ENCODE measurements at places on chromosomes 6 and 20.

GRCh38 chr6:37486121-37486839, 13.4 kb downstream of the CCDC167 start:
- peak; percentile 60 for DNase-seq

- DNase-seq = peak; percentile 59
Measured at GRCh38 chr6:139597771-139598755, 223.6 kb upstream of the CITED2 start.

DNA sequence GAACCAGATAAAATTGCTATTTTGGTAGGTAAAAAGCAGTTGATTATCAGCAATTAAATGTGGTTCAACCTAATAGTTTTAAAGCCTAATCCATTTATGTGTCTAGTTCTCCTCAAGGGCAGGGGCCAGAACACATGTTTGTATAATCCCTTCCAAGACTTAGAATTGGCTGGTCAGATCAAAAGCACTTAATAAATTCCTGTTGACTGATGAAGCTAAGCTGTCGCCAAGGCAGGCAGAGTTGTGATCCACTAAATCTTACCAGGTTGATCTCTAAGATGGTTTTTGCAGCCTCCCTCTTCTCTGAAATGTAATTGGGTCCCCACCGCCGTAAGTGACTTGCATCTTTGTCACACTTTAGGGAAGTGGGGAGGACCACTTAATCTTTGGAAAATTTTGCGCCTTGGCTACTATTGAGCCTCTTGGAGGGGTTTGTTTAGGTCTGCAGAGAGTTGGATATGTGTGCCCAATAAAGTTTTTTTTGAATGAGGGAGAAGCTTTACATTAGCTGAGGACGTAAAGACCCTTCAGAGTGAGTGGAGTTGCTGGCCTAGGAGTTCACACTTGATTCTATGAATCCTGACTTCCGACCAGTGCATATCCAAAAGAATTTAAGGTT, 65.9 kb downstream of the PHF20 start:
- no peak for DNase-seq

DNA sequence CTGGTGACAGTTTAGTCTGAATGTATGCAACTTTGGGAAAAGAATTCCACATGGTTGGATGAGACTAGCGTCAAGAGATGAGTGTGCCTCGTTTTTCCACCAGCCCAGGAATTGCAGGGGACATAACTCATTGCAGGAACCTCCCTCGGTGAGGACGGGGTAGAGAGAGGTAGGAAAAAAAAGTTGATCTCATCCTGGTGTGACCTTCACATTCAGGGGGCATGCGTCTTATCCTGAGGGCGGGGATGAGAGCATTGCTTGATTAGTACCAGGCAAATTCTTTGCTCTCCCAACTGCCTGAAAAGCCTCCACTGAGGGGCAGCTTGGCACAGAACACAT, 11.8 kb downstream of the TLDC2 start:
- DNase-seq = no peak

DNA sequence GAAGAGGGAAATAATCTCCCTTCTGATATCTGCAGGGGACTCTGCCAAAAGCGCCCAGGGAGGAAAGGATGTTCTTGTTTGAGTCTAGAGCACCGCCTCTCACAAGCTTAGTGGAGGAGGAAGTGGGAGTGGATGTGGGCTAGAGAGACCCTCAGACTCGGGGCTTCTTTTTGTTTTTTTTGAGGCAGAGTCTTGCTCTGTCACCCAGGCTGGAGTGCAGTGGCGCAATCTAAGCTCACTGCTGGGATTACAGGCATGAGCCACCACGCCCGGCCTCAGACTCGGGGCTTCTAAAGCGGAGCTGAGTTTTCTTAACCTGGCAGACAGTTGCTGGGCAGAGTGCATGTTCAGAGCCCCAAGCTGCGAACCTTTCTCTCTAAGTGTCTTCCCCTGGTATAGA, 310.8 kb downstream of the BMP7 start:
- DNase-seq = no peak

DNA sequence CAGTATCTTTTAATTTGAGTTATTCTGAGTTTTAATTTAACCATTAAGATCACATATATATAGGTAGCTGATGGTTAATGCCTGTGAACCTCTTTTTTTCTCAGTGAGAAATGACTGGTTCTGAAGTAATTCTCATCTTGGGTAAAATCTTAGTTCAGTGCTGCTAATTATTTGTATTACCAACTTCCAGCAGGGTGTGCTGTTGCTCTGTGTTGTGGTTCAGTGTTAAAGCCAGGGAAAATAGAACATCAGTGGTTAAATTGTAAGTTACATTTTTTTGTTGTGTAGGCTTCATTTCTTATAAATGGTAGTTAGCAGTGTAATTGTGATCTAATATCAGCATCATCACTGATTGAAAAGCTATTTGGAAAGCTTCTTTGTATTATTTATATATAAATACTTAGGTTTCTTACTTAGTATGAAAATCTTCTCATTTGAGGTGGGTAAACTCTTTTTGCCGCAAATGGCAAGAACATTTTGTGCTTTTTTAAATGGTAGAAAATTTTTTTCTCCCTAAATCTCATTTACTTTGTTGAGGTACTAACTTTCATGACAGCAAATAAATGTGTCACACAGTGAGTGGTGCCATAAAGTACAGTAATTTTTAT, 43.7 kb downstream of the CDC5L start:
- DNase-seq = peak; percentile 82

GRCh38 chr6:121504227-121504626, 68.8 kb downstream of the GJA1 start:
- no peak for DNase-seq

DNA sequence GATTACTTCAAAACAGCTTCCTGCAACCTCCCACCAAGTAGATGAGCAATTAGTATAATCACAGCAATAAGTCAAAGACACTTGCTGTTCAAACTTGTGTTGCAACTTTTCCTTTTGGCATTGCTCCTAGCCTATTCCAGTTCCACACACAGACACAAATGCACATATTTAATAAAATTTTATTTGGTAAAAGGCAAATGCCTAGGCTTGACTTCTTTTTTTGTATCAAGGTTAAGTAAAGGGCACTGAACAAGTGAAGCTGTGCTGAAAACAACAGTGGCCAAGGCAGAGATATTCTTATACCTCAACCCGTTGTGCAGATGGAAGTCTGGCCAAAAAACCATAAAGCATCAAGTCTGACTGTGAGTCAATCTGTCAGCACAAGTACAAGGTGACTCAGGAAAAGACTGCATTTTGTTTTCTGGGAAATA, 708.4 kb upstream of the CITED2 start:
- no peak for DNase-seq

- no peak for DNase-seq
Measured at GRCh38 chr20:57693002-57693582, 16.7 kb downstream of the PMEPA1 start.

- DNase-seq = no peak
Measured at GRCh38 chr6:14012313-14013030, 87.7 kb downstream of the RNF182 start.

DNA sequence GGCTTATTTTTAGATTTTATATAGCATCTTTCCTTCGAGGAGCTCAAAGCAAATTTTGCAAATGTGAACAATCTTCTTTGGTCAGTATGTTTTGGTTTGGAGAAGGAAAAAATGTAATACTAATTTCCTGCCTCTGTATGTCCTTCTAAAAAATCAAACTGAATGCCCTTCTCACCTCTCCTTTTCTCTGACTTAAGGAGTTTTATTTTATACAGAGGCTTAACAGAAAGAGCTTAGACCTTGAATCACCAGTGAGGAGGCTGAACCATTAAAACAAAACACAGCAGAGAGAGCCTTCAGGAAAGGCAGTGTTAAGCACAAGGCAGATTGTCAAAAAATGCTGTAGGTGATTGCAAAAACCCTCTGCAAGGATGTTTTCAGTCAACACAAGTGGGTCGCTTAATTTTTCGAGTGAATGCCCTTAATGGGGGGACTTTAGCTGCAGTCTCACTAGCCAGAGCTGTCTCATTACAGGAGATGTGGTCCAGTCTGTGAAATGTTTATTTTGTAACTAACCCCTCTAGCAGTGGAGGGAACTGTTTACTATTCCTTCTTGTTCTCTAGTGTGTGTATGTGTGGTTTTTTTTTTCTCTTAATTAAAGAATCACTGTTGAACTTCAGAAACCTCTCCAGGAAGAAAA, 481.3 kb upstream of the CITED2 start:
- no peak for DNase-seq

- DNase-seq = no peak
Measured at GRCh38 chr20:25203871-25204320, 8.4 kb downstream of the ENTPD6 start.

DNA sequence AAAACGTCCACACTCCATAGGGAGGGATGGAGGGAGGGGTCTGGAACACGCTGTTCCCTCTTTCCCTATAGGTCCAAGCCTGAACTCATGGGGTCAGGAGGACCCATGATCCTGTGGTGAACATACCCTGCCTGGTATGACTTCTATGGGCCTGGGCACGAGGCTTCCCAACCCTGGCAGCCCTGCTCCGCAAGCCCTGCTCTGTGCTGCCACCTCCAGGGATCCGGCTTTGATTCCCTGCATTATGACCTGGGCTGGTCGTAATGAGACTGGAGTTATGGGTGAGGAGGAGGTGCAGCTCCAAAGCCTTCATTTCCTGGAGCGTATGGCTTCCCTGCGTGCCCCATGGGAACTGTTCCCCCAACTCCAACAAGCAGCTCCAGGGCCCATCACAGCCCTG, 54.9 kb downstream of the CDH22 start:
- DNase-seq = no peak

DNA sequence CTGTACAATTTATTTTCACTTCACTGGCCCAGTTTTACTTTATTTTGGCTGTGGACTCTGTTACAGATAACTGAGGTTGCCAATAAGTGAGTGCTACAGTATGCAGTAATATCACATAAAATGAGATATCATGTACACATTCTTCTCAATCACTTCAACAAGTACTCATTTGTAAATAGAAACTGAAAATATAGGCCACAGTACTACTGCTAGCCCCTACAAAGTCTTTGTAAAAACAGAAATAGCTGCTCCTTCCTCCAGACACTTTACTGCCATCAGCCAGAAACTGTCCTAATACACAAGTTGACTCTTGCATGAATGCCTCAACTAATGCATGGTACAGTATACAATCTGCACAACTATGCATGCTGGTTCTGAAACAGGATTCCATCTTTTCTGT, 9.2 kb downstream of the DTNBP1 start:
- no peak for DNase-seq

GRCh38 chr6:34391786-34392496, 528 bp downstream of the NUDT3 start:
- peak; percentile 83 for DNase-seq

DNA sequence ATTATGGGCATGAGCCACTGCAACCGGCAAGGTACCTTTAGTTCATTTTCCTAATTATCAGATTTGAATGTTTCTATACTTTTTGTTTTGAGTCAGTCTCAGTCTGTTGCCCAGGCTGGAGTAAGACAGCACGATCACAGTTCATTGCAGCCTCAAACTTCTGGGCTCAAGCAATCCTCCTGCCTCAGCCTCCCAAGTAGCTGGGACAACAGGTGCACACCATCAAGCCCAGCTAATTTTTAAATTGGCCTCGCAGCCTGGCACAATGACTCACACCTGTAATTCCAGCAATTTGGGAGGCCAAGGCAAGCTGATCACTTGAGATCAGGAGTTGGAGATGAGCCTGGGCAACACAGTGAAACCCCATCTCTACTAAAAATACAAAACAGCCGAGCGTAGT, 24.4 kb downstream of the STAU1 start:
- no peak for DNase-seq

DNA sequence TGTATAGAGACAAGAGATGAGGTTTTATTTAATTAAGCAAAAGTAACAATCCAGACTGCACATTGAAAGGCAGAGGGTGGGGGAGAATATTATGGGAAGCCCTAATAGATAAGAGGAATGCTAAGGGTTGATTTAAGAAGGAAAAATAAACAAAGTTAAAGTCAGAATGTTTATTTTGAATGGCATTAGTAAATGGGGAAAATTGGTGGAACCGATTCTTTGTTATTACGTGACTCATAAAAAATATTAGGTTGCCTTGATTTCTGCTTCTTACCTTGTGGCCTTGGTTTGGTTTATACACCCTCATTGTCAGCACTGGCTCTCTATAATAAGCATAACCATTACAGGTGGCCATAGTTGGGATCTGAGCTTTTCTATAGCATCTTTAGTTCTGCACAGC, 674.8 kb upstream of the CITED2 start:
- DNase-seq = no peak

- DNase-seq = no peak
Measured at GRCh38 chr6:45457141-45457540, 79.4 kb upstream of the SUPT3H start.

- DNase-seq = no peak
Measured at GRCh38 chr20:19605786-19606485, 152.1 kb upstream of the RIN2 start.

- DNase-seq = no peak
Measured at GRCh38 chr6:134359302-134359701, 41.4 kb upstream of the SGK1 start.

- no peak for DNase-seq
Measured at GRCh38 chr6:166619912-166620311, 7.1 kb downstream of the RPS6KA2 start.

DNA sequence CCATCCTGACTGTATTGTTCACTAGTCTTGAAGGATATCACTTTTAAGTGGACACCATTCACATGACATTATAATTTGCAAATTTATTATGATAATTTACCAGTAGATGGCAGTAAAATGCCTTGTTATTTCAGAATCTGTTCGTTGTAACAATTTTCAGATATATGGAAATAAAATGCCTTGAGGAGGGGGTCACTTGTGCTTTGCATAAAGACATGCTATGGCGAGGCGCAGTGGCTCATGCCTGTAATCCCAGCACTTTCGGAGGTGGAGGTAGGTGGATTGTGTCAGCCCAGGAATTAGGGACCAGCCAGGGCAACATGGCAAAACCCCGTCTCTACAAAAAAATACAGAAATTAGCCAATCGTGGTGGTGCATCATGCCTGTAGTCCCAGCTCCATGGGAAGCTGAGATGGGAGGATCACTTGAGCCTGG, 9.0 kb upstream of the NCOA6 start:
- DNase-seq = peak; percentile 58

DNA sequence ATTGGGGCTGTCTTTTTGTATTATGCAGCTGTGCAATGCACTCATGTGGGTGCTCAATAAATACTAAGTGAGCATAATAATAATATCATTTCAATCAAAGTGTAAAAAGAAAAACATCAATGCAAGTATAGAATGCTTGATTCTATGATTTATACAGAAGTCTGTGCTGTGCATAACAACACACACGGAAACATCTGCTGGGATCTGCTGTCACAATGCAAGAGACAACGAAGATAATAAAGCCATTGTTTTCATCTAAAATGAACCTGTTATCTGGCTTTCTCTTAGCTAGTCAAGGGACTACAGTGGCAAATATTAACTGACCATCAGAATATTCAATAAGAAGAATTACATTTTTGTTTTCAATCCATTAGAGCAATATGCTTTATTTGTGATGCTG, 1156.9 kb upstream of the MAP3K7 start:
- no peak for DNase-seq

- no peak for DNase-seq
Measured at GRCh38 chr6:143967706-143968376, 40.2 kb downstream of the PLAGL1 start.

GRCh38 chr6:77010931-77011542, 452.3 kb downstream of the HTR1B start:
- DNase-seq = no peak

Data from erythroblast (primary cell).